NCI-H1105 (cell line): ENCODE measurements at places on chromosomes 1 and 21.

DNA sequence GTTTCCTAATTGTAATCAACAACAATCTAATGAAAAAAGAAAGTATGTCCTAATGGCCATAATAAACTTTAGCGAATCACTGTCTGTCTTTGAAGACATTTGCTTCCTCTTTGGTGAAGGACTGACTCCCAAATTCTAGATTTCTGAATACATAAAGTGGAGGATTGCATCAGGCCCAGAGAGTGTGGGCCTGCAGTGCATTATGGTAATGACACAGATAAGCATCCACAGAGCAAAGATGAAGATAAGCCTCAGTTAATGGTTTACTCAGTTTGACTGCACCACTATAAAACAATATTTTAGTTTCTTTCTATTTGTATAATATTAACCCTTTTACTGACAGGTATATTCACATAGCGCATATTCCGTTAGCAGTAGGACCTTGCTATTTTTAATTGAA lies 365.5 kb downstream of the KCTD3 start:
- no peak for DNase-seq

DNA sequence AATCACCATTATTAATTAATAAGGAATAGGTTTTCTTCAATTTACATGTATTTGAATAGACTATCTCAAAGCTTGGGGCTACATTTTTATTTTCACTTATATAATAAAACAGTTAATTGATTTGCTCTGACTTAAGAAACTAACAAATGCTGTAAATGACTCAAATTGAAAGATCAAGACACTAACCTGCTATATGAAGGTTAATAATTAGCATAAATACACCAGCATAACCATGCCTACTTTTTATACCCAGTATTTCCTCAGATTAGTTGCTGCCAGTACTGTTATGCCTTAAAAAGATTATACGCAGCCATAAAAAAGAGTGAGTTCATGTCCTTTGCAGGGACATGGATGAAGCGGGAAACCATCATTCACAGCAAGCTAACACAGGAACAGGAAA lies 1545.1 kb downstream of the AMY1C start:
- DNase-seq = no peak

- DNase-seq = no peak
These were observed 24.8 kb downstream of the RNF19B start for GRCh38 chr1:32939655-32940371.

- no peak for DNase-seq
These were observed 53.8 kb upstream of the RGS1 start for GRCh38 chr1:192521734-192522133.

- DNase-seq = peak; percentile 32
These were observed 4.6 kb downstream of the DMAP1 start for GRCh38 chr1:44217809-44218410.

GRCh38 chr1:99328171-99328570 lies 63.9 kb downstream of the PLPPR4 start:
- DNase-seq = no peak

DNA sequence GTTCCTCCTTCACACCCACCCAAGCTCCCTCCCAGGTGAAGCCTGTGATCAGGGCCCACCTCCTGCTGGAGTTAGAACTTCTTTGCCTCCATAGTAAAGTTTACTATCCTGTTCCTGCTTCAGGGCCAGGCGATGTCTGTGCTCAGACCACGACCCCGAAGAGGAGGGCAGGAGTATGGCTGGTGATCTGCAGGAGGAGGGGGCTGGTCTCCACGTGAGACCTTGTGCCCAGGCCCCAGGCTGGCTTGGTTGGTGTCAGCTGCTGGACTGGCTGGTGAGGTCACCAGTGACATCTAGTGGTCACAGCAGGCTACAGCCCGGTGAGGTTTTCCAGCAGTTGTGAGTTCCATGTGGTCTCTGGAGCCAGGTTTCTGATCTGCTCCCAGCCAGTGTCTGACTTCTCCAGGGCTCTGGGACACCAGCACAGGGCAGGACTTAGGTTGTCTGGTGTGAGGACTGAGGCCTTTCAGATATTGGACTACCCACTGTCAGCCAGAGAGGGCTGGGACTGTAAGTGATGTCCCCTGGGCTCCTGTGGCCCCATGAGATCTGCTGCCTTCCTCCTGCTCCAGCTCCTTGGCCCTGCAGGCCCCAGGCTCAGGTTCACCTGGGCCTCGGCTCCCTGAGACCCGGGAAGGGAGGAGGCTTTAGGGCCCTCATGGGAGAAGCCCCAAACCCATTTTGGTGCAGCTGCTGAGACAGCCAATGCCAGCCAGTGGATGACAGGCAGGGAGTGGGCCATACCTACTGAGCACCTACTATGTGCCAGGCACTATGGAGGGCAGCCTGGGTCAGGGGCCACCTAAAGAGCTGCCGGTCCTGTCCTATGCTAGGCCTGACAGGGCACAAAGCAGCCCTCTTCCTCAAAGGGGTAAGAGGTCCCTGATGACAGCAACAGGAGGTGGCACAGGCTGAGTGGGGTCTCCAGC lies 6.0 kb upstream of the UBL4B start:
- peak; percentile 37 for DNase-seq

- no peak for DNase-seq
These were observed 425 bp downstream of the DDR2 start for GRCh38 chr1:162632698-162633080.
